ENCODE measurements at places on chromosomes 12 and 14.
A peak's percentile ranks its signal among the peaks of the same experiment; 100 is the strongest.

GRCh38 chr14:38039496-38039895, 168.2 kb upstream of the SSTR1 start:
- no peak for DNase-seq

GRCh38 chr12:59650588-59651228, 54.9 kb downstream of the SLC16A7 start:
- DNase-seq = no peak

DNA sequence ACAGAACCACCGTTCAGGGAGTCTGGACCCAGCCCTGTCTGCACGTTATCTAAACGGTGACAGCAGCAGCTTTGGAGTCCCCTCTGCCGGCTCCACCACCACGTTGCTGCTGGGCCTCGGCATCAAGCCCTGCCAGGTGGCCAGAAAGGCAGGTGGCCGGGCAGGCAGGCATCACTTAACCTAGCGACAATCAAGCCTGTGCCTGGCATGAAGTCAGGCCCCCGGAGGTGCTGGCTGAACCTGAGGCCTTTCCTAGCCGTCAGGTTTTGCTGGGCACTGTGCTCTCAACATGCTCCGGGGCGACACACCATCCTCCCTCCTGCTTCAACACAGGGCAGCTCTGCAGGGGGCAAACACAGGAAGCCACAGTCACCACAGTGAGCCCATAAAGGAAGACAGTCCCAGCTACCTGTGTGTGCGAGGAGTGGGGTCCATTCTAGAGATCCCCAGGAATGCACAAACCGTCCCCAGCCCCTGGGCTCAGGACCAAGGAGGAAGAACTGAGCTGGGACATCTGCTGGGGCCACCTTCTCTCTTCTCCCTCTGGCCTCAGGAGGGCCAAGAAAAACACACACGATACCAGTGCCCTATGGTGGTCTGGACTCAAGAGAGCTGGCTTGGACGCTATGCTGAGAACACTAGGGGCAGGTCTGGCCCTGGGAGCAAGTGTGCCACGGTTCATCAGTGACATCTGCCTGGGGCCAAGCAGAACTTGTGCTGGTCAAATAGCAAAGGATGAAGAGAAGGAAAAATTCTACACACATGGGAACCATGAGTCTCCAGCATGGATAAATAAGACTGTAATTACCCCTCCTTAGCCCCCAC, 44.7 kb downstream of the CCDC88C start:
- peak; percentile 78 for DNase-seq

DNA sequence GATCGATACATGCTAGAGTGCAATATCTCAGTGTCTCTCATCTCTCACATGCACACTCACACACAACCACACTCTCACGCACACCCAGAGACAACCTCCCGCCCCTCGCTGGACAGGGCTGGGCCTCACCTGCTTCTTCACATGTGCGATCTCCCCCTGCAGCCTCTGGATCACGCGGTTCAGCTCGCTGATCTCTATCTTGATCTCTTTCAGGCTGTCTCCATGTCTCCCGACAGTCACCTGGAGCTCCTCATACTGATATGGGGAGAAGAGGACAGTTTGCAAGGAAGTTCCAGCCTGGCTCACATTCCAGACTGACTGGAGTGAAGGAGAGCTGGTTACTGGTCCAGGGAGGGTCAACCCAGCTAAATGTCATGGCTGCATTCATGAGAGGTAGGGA, 4.4 kb downstream of the KRT2 start:
- no peak for DNase-seq

GRCh38 chr12:62263966-62264365, 3.8 kb downstream of the USP15 start:
- DNase-seq = no peak

GRCh38 chr14:77849711-77850110, 49.8 kb downstream of the ADCK1 start:
- DNase-seq = no peak

- DNase-seq = peak; percentile 62
These were observed 1.4 kb downstream of the KRT2 start for GRCh38 chr12:52650520-52651081.

DNA sequence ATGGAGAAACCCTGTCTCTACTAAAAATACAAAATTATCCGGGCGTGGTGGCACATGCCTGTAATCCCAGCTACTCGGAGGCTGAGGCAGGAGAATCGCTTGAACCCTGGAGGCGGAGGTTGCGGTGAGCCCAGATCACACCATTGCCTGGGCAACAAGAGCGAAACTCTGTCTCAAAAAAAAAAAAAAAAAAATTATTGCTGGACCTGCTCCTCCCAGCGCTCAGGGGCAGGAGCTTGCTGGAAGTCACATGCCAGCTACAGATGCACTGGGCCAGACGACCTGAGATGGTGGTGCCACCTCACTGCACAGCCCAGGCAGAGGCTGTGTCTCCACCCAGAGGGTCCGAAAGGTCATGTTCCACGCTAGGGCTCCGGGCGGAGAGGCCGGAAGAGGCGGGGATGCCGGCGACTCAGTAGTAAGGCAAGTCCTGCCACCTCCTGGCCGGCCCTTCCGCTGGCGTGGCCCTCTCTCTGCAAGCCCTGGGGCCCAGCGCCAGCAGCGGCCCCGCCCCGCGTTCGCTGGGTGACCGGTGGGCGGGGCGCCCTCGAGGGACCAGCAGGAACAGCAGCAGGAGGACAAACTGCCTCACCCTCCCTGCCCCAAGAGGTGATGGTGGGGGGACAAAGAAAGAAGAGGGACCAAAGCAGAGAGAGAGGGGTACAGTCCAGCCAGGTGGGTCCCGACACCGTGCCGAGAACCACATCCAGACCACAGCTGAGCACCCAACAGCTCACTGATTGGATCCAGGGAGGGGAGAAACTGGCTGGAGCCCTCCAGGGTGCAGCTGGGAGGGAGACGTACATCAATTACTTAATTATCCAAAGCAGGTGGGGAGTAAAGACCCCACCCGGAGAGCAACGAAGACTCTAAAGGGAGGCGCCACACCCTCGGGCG, 3.6 kb upstream of the RHOF start:
- no peak for DNase-seq

DNA sequence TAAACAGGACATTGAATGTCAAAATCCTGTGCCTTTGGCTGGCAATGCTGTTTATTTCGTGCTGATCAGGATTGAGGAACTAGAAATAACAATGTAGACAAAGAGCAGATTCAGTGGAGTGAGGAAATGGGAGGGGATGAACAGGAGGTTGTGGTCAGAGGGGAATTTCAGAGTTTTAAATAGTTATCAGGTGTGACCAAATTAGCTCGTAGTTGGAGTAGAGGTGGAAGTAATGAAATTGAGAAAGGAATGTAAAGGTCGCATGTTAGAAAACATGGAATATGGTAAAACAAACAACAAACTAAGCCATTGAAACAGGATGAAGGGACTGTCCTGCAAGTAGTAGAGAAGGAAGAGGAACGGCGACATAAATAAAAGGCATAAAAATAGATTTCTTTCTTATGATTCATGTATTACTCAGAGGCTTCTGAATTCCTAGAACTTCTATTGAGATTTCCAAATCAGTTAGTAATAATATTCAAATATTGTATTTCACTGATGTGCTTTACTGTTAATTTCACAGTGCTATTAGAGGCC, 9.5 kb upstream of the SAV1 start:
- DNase-seq = peak; percentile 33

DNA sequence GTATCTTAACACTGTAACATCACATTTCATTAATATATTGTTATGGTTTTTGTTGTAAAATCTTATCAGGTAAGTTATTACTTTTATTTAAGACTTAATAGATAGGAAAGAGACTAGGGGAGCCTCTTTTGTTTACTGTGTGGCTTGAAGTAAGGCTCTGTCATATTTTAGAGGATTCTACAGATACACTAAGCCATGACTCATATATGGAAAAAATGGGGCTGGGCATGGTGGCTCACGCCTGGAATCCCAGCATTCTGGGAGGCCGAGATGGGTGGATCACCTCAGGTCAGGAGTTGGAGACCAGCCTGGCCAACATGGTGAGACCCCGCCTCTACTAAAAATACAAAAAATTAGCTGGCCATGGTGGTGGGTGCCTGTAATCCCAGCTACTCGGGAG, 23.6 kb upstream of the NPFF start:
- DNase-seq = no peak

- peak; percentile 65 for DNase-seq
These were observed 26.7 kb downstream of the MED21 start for GRCh38 chr12:27048822-27049752.

DNA sequence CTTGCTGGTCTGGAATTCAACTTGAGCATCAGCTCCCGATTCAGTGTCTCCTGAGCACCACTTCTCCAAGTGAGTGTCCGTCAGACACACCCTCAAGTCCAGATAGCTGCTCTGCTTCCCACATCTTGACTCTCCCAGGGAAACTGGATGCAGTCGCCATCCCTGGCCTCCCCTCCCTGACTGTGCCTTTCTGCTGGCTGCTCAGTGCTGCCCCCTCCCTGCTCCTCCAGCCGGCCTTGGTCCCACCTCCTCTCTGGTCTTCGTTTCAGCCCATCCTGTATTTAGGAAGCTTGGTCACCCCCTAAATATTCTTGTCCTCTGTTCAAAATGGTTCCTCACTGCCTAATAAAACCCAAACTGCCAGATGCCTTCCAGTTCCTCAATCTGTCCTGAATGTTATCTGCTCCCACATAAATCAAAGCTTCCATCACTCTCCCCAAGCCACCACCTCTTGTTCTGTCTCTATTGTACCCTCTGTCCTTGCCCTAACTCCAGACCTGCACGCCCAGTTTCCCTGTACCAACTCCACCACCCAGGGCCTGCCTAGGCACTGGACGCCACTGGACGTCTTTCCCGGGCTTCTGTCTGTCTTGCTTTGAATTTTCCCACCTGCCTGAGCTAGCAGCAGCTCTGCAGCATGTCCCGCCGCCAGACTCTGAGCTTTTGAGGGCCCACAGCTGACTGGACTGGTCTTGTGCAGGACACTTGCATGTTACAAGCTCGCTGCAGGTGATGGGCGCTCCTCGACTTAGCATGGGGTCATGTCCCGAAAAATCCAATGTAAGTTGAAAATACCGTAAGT, 33.8 kb downstream of the CCDC92 start:
- DNase-seq = no peak

- no peak for DNase-seq
These were observed 38.0 kb upstream of the PPP4R3A start for GRCh38 chr14:91548108-91548507.

DNA sequence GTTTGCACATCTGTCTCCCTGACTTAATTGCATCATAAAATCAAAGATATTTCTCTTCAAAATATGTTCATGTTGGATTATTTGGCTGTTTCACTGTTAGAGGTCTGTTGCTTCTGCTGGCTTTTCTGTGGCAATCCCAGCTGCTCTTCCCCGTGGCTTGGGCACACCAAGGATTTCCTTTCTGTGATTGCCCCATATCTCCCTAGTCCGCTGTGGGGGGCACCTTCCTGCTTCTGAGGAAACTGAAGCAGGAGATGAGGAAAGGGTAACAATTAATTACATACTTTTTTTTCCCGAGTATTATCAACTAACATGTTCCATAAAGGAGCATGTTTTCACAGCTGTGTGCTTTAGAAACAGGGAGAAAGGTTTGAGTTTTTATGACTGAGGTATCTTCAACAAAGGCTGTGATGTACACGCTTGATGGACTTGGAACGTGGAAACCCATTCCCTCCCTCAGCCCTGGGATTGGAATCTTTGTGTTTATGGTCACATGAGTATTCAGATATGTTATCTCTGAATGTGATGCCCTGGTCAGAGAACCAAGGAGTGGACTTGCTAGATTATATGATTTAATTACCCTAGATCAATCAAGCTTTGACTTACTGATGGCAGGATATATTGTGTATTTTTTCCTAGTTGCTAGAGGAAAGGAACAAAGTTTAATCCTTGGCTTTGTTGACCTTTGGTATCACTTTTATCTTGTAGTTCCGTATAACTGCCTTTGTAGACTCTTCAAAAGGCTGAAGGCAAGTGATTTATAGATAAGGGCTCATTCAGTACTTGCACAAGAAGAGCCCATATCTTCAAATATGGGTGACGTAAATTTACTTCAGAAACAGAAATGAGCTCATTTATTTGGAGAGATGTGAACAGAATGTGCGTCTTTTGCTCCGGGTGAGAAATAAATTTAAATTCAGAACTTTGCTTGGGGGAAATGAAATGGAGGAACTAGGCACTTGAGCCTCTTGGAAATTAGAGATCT, 46.7 kb downstream of the BORCS5 start:
- no peak for DNase-seq

DNA sequence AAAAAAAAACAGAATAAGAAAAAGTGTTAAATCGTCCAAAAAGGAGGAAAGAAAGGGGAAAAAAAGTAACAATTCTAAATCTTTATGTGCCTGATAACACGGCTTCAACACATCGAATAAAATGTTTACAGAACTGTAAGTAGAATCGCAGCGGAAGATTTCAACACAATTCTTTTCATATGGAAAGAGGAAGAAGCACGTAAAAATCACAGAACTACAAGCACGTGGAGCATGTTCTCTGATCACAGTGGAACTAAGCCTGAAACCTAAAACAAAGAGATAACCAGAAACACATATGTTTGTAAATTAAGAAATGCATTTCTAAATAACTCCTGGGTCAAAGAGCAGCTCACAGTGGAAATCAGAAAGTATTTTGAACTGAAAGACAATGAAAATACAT, 8.7 kb downstream of the CLEC7A start:
- no peak for DNase-seq

DNA sequence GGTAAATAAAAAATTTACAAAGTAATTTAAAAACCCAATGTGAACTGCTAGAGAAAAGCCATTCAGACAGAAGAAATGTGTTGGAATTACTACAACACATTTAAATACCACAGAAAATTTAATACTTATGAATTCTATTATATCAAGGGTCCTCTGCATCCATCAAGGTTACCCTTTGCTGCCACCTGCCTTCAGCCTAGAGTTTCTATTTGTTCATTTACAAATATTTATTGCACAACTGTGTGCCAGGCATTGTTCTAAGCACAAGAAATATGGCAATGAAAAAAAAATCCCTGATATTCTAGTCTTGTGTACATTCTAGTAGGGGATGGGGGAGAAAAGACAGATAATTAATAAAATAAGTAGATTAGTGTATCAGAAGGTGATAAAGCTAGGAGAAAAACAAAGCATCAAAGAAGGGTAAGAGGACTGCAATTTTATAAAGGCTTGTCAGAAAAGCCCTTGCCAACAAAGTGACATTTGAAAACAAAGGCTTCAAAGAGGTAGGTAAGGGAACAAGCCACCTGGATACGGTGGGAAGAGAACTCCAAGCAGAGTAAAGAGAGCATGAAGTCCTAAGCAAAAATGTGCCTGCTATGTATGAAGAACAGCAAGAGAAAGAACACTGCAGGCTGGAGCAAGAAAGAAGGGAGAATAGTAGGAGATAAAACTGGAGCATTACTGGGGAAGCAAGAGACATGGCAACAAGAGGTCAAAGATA, 59.1 kb upstream of the SLC6A13 start:
- peak; percentile 11 for DNase-seq

DNA sequence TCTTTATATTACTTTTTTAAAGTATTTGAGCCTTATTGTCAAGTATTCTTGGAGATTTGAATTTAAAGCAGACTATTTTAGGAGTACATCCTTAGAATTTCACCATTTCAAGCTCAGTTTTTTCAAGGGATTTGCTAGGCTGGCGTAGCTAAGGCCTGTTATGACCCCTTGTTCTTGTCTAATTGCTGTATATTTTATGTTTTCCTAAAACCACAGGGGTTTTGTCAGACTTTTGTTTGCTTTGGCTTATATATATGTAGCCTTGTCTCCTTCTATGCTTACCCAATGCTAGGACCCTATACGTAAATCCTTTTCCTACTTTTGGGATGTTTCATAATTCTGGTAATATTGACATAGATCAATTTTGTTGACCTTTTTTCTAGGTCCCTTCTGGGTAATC, 147.0 kb upstream of the SYT10 start:
- DNase-seq = no peak

- DNase-seq = no peak
These were observed 20.9 kb downstream of the AKAP6 start for GRCh38 chr14:32350020-32350419.

- DNase-seq = no peak
These were observed 129.0 kb upstream of the MED13L start for GRCh38 chr12:116406529-116406928.
